Fibroblast of gingiva (primary cell): ENCODE measurements at places on chromosomes 2 and 18.

DNA sequence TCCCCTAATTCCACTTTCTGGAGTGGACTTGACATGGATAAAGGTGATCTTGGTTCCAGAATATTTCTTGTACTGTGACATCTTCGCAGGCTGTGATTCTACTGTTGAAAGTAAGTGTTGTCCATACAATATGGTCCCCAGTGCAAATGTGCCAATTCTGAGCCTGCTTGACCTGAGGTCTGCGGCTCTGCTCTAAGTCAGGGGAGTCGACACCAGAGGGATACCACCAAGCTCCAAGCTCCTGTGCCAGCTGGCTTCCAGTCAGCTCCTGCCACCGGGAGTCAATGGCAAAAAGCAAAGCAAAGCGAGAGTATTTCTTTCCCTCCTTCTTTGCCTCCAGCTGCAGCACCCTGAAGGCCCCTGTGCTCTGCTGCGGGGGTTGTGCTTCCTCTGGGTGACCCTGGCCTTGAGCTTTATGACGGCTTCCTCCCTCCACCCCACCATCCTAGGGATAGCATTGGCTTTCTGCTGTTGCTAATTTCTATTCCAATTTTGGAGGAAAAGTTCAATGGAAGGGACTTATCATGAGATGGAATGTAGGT is 50.4 kb downstream of the SLC35F5 start:
- no peak for DNase-seq

DNA sequence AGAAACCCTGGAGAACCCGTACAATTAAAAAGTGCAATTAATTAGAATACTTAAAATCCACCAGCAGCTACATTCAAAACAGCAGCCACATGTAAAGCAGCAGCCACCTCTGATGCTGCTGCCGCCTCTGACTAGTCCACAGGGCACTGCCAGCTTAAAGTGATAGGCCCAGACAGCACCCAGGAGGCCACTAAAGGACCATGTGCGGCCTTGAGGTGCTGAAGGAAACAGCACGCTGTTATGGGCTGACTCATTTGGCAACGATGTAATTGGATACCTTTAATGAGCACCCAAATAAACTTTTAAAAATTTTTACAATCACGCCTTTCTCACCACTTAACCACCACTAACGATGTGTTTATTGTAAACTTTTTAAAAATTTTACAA is 209.3 kb upstream of the NCKAP5 start:
- DNase-seq: no peak

- DNase-seq: peak; percentile 63
Measured at GRCh38 chr2:197883354-197884032, 79.1 kb downstream of the PLCL1 start.

DNA sequence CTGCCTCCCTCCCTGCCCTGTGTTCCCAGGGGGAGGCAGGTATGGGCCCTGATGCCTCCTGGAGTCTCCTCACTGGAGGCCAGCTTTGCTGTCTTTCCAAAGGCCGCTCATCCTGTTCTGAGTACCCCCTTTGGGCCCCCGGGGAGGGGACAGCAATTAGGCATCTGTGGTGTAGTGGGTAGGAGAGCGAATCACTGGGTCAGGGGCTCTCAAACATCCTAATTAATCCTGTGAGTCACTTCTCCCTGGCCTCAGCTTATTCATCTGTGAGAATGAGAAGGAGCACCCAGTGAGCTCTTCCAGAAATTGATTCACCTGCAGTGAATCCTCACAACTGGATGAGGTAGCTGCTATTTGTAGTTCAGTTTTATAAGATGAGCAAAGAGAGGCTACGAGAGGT is 16.4 kb downstream of the TET3 start:
- DNase-seq: no peak

DNA sequence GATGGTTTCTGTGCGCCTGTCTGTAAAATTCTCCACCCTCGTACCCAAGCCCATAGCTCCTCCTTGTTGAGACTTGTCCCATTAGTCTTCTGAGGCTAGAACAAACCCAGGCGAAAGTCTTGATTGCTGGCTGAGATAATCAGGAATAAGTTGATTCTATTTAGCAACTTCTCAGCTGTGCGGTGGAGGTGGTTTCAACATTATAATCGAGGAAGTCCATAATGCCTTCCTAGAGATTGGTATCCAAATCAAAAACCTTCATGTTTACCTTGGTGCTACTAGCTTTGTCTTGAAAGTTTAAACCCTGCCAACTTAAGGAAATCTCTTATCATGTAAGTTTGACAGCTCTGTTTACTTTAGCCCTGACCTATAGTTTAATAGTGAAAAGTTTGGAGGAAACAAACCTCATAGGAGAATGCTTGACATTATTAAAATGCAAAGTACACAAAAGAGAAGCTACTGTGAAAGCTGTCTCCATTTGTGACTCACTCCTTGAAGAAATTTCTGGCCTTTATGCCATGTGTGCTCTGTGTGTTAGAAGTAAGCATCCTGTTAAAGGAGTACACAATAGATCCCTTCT is 36.6 kb upstream of the DSC1 start:
- no peak for DNase-seq

DNA sequence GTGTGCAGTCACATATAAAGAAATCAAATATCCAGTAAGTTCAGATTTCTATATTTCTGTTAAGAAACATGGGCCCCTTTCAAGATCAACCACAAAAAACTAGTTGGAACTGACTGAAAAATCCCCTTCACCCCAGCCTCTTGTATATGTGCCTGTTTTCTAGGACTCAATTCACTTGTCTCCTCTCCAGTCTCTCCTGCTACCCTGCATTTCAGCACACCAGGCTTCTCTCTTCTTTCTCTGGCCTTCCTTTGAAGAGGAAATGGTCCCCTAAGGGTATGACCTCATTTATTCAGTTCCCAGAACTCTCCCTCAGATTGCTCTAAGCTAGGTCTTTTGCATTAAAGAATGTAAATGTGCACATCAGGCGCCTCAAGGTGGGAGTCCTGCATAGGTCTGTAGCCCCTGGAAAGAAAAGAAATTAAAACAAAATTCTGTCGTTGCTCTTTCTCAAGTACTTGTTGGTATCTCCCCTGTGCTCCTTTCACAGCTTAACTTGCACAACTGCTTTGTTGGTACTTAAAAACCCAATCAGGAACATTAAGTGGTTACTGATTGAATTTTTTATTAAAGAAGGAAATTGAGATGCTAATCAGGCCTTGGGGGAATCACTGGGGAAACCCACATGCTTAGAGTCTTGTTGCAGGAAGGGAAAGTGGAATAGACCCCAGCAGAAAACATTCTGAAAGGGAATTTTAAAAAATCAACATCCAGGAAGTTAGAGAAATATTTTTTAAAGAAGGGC is 278.4 kb downstream of the AGPS start:
- no peak for DNase-seq

DNA sequence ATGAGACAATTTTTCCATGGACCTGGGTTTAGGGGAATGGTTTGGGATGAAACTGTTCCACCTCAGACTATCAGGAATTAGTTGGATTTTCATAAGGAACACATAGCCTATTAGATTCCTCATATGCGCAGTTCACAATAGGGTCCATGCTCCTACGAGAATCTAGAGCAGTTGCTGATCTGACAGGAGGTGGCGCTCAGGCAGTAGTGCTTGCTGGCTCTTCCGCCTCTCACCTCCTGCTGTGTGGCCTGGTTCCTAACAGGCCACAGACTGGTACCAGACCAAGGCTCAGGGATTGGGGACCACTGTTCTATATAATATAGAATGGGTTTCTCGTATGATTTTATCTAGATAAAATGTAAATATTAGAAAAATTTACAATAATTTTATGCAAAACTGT is 338.7 kb downstream of the CPS1 start:
- DNase-seq: no peak

GRCh38 chr2:238891457-238892203 is 43.7 kb downstream of the TWIST2 start:
- no peak for DNase-seq

DNA sequence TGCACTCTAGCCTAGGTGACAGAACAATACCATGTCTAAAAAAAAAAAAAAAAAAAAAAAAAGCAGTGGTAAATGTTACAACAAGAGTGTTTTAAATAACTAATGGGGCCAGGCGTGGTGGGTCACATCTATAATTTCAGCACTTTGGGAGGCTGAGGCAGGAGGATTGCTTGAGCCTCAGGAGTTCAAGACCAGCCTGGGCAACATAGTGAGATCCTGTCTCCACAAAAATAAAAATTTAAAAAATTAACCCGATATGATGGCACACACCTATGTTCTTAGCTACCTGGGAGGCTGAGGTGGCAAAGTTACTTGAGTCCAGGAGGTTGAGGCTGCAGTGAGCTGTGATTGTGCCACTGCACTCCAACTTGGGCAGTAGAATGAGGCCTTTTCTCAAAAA is 37.1 kb downstream of the PAPOLG start:
- no peak for DNase-seq

- DNase-seq: no peak
Measured at GRCh38 chr2:15782009-15782751, 158.2 kb upstream of the MYCN start.

GRCh38 chr2:10173258-10174005 is 50.9 kb downstream of the RRM2 start:
- DNase-seq: no peak

DNA sequence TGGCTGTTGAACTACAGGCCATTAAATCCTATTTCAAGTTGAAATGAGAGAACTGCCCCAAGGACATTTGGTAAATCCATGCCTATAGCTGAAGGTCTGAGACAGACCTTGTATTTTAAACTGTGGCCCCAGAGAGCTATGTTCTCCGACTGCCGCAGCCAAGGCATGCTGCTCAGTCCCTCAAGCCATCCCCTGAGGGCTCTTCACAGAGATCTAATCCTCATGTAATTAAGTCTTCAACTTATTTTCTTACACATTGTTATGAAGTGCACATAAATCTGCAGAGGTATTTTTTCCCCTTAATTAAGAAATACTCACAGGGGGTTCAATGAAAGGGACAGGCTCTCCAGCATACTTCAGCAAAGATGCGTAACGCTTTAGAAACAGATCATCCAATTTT is 50.6 kb downstream of the ABCG8 start:
- DNase-seq: no peak

GRCh38 chr2:223692191-223692947 is 90.2 kb upstream of the SCG2 start:
- DNase-seq: peak; percentile 30

DNA sequence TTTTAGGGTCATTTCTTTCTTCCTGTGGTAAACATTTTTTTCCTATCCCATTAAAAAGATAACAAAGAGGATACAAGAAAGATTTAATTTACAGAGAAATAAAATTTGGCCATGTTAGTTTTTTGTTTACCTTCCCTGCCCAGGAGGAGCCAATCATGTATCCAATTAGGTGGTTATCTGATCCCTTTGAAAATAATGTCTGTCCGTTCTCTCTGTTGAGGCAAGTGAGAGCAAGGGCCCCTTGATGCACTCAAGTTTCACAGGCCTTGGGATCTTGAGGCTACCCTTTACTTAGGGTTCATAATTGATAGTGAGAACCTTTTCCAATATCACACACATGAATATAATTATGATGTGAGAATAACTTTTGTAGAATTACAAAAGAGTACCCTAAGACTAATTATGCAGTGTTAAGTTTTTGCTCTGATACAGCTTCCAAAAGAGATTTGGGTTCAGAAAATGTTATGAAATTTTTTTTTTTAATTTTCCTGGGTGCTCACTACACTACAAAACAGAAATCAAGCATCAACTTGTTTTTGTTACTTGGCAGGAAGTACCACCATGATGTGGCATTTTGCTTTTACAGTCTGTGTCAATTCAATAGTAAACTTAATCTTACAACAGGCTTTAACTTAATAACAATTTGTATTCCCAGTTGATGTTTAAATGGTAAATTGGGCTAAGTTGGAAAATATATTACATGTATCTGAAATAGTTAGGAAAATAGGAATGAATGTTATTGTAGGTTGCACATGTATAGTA is 42.0 kb downstream of the AFTPH start:
- DNase-seq: no peak

DNA sequence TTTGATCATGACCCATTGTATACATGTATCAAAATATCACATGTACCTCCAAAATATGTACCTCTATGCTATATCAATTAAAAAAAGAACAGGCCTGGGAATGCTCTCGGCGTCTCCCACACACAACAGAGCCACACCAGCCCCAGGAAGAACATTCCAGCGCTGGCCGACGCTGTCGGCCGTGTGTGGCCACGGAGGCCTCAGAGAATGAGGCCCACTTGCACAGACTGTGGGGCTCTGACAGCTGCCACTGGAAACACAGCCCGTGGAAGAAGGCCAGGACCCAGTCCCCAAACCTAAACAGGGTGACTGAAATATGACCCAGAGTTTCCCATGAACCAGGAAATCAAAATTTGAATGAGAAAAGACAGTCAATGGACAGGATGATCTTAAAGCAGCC is 69.7 kb downstream of the EIPR1 start:
- no peak for DNase-seq

- no peak for DNase-seq
Measured at GRCh38 chr2:60662781-60663180, 93.3 kb upstream of the PAPOLG start.

GRCh38 chr2:101442667-101443061 is 32.2 kb downstream of the RFX8 start:
- no peak for DNase-seq

DNA sequence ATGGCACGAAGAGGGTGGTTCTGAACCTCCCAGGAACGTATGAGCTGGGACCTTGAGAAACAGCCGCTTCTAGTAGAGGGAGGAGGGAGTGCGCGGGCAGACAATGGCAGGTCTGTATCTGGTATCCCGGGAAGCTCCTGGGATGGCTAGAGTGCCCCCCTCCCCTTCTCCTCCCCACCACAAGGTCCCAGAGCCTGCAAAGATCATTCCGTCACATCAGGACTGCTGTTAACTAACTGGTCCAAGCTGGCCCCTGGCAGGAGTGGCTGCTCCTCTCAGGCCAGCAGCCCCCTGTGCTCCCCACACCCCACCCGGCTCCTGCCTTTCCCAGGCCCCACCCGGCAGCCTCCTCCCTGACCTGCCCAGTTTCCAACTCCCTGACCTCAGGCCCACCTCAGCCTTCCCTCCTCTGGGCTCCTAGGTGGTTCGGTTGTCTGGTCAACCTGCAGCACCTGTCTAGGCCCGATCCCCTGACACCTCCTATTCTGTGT is 75.0 kb downstream of the TPO start:
- DNase-seq: no peak

DNA sequence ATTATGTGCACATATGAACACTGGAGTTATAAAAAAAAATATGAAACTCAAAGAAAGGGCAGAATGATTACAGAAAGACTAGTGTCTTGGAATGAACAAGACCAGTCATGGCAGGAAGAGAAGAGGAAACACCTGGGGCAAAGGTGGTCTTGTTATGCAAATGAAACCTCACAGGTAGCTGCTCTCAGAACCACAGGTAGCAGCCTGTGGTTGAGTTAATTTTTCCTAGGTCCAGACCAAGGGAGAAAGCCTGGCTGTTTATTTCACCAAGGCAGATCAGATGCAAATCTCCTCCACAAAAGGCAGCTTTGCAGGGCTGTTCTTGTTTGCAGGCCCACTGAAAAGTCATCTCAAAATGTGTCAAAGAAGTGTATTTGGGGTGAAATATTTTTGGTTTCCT is 785.8 kb downstream of the RNF144A start:
- no peak for DNase-seq
